ENCODE measurements at places on chromosomes 7 and 10. TPM values are rescaled to one million over a fixed set of nuclear protein-coding genes. Genes with fewer than 3 reads are reported as not detected.

DNA sequence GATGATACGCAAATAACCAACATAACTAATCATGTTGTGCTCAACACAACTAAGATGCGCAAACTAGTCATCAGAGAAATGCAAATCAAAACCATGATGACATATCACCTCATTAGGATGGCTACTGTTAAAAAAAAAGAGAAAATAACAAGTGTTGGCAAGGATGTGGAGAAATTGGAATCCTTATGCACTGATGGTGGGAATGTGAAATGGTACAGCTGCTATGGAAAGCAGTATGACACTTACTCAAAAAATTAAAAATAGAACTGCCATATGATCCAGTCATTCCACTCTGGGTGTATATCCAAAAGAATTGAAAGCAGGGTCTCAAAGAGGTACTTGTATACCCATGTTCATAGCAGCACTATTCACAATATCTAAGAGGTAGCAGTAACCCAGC lies 42.9 kb downstream of the SLIT1 start:
- H3K4me1 ChIP-seq = peaks cover 27% of the 10 kb centered on the region
- no peak overlapping the region for H3K27ac ChIP-seq

- no peak for DNase-seq
- peaks cover 16% of the 10 kb centered on the region for H3K27me3 ChIP-seq
- no peak overlapping the region for H3K27ac ChIP-seq
- peaks cover 3% of the 10 kb centered on the region for H3K36me3 ChIP-seq
These were observed 1.0 kb upstream of the NKX6-2 start for GRCh38 chr10:132786884-132787494.

PRF1 gene
- 2.6 TPM for total RNA-seq

PPP1R17 gene
- total RNA-seq = 657 TPM

PLEKHA8 gene
- 57.9 TPM for total RNA-seq

DNA sequence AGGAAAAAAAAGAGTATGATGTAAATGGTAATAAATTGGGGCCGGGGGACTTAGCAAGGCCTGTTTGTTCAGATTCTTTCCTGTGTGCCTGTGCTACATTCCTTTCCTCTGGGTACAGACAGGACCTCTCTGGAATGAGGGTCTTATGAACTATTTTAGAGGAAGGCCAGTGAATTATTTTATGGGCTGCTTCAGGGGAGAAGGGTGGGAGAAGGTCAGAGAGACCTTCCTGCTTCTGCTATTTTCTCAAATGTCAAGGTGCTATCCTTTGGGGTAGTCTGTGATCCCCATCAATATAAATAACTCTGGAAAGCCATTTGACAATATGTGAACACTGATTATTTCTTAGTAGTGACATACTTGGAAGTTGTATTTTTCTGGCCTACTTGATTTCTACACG lies 426.5 kb downstream of the SH2D4B start:
- H3K4me3 ChIP-seq = no peak overlapping the region
- H3K27me3 ChIP-seq = no peaks in the 10 kb centered on the region
- H3K36me3 ChIP-seq = no peaks in the 10 kb centered on the region
- no peaks in the 10 kb centered on the region for H3K4me1 ChIP-seq

All from glutamatergic neuron (in vitro differentiated cells).